ENCODE measurements at places on chromosomes 16 and 17.

GRCh38 chr17:37019117-37019740, 70.5 kb downstream of the AATF start:
- no peak for DNase-seq

- no peak for DNase-seq
These were observed 204.3 kb downstream of the SPECC1 start for GRCh38 chr17:20213449-20213848.

GRCh38 chr16:75216127-75216526, 2.7 kb upstream of the CTRB1 start:
- no peak for DNase-seq

- DNase-seq, result no peak
These were observed 41.6 kb downstream of the MAP2K4 start for GRCh38 chr17:12062249-12062648.

DNA sequence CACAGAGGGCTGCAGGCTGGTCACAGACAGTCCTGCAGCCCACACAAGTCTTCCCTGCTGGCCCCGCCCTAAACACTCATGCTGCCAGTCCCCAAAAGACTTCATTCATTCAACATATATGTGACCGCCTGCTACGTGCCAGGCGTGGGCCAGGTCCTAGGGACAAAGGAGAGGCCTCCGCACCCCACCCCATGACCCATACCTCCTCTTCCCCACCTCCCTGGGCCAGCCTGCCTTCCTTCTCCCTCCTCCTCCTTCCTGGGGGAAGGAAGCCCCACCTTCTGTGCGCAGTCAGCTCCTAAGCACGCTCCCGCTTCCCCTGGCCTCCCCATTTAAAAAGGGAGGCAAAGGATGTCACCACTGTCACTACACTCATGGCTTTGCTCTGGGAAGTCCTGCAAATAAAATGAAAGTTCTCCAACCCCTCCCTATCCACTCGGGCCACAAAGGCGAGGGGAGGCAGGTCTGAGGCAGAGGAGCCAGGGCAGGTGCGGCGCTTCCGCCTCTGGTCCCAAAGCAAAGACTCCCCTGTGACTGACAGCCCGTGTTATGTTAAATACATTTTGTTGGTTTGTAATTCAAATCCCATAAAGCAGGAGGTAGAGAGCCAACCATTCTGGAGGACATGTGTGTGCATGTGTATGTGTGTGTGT, 9.0 kb downstream of the DNAAF8 start:
- no peak for DNase-seq

DNA sequence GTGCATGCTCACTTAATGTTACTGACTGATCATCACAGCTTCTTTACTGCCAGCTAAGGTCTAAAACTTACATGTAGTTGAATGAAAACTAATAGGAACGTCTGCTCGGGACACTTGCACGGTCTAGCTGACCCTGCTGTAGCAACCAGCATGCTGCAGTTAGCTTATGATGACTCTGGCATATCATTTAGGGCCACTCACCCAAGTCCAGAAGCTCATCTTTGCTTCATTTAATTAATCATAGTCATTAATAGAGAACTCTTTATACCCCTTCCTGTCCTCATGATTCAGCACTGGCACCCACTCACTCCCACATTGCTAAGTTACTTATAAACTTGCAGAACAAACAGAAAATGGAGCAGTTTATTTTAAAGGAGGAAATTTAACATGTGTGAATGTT, 136.3 kb downstream of the NLK start:
- DNase-seq, result no peak

DNA sequence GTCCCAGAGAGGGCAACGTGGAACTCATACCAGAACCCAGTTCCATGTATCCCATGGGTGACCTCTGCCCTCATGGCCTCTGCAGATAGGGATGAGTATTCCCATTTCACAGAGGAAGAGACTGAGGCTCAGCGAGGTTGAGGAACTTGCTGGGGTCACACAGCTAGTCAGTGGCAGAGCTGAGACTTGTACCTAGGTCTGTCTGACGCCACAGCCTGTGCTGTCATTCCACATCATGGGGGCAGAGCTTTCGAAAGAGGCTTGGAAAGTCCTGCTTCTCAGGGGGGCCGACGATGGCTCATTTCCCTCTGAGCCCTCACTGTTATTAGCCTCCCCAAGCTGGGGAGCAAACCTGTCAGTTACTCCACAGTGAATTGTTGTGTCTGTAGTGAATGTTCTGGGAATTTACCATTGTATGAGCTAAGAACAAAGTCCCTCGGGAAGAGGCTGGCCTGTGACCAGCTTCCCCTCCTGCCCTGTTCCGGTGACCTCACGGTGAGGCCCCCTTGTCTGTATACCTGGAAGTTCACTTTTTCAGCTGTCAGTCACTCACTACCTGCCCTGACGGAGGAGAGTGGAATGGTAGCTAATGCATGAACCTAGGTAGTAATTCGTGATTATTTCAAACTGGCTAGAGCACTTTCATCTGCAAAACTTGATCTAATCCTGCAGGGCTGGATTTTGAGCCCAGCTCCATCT, 8.9 kb downstream of the METTL22 start:
- no peak for DNase-seq

DNA sequence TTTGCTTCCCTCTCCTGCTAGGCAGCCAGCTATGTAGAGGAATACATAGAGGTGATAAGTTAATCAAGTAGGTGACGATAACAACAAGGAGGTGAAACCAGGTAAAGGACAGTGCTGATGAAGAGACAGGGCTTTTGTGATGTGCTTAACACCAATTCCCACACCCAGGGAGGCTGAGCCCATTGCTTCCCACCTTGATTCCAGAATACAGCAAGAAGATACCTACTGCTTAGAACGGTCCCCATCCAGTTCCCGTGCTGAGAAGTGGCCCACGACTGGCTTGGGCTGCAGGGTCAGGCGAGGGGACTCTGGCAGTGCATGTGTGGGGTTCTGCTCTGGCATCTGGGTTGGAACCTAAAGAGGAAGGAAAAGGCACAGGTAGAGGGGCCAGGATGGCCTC, 16.1 kb upstream of the GFAP start:
- DNase-seq, result no peak

DNA sequence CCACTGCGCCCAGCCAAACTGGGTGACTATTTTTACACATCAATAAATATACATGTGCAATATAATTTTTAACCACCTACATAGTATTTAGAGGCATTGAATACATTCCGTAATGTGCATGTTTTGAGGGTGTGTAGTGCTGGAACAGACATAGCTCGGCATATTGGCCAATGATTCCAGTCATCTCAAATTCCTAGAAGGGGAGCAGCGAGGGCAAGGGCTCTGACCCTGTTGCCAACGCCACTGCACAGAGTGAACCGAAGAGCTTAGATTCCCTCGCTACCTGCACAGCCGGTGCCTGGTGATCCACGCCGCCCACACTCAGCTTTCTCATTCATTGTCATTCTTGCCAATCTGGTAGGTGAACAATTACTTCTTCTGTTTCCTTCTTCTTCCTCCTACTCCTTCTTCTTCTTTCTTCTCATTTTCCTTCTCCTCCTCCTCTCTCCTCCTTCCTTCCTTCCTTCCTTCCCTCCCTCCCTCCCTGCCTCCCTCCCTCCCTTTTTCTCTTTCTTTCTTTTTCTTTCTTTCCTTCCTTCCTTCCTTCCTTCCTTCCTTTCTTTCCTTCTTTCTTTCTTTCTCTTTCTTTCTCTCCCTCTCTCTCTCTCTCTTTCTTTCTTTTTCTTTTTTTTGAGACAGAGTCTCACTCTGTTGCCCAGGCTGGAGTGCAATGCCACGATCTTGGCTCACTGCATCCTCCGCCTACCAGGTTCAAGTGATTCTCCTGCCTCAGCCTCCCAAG, 26.3 kb upstream of the ATP2A3 start:
- no peak for DNase-seq

GRCh38 chr17:2814481-2815341, 18.5 kb downstream of the RAP1GAP2 start:
- DNase-seq, result no peak

GRCh38 chr16:7405166-7405565, 72.5 kb downstream of the RBFOX1 start:
- peak; percentile 81 for DNase-seq

GRCh38 chr17:63082952-63083351, 116.9 kb downstream of the TANC2 start:
- DNase-seq, result no peak

DNA sequence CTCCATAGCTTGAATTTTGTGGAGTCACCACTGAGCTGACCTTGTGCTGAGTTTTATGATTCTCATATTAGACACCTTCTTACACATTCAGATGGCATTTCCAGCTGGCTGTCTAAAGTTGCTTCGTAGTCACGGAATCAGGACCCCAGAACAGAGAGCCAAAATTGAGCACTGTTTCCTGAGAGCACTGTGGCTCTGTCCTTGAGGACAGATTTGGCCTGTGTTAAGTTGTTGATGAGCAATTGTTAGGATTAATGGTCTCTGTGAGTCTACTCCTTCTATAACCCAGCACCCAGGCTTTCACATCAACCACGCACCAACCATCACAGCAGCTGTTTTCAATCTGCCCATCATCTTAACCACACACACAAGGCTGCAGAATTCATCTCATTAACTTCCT, 277.5 kb upstream of the HSBP1 start:
- no peak for DNase-seq

GRCh38 chr17:40522250-40522960, 21.0 kb upstream of the TNS4 start:
- no peak for DNase-seq

- no peak for DNase-seq
These were observed 16.1 kb upstream of the NAGS start for GRCh38 chr17:43988301-43988700.

DNA sequence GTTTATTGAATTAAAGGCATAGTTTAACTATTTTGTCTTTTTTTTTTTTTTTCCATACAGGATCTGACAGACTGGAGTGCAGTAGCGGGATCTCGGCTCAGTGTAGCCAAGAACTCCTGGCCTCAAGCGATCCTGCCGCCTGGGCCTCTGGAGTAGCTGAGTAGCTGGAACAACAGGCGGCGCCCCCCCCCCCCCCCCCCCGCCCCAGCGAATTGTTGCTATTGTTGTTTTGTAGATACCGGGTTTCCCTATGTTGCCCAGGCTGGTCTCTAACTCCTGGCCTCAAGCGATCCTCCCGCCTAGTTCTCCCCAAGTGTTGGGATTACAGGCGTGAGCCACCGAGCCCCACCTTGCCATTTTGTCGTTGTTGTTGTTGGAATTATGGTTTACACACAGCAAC, 1.3 kb upstream of the CENPV start:
- DNase-seq, result no peak

DNA sequence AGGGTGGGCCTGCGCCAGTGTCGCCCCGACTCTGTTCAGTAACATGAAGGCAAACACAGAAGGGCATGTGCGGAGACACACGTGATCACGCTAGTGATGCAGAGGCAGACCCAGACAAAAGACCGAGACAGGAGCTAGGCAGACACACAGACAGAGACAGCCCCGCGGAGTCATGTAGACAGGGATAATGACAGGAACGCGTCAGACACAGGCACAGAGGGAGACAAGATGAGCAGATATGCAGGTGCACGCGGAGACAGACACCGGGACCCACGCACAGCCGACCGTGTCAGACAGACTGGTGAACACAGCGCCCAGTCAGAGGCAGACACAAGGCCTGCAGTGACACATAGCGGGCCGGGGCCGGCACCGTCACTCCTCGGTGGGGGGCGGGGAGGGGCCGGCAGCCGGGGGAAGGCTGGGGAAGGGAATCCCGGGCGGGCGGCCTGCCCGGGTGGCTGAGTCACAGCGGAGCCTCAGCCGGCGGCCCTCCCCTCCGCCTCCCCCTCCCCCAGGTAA, 7.4 kb downstream of the KDM6B start:
- peak; percentile 86 for DNase-seq

DNA sequence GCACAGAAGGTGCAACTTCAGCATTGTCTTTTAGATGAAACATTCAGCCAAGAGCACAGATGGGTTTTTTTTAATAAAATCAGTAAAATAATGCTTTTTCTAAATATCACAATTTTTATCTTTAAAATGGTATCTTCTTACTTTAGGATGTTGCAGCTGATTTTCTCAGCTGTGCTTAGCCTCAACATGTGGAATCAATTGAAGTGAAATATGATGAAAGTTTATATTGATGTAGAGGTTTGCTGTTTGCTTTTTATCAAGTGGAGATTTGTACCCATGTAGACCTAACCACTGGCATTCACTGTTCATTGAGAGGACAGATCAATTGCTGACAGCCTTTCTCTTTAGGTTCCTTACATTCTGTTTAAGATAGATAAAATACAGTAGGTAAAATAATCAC, 107.8 kb downstream of the CYB561 start:
- no peak for DNase-seq

GRCh38 chr17:31321481-31321880, at the start of gene EVI2A:
Gene EVI2A (minus strand): TSS chr17:31321622. CDS start chr17:31319013, 2,609 bp downstream.
- DNase-seq, result peak; percentile 19

DNA sequence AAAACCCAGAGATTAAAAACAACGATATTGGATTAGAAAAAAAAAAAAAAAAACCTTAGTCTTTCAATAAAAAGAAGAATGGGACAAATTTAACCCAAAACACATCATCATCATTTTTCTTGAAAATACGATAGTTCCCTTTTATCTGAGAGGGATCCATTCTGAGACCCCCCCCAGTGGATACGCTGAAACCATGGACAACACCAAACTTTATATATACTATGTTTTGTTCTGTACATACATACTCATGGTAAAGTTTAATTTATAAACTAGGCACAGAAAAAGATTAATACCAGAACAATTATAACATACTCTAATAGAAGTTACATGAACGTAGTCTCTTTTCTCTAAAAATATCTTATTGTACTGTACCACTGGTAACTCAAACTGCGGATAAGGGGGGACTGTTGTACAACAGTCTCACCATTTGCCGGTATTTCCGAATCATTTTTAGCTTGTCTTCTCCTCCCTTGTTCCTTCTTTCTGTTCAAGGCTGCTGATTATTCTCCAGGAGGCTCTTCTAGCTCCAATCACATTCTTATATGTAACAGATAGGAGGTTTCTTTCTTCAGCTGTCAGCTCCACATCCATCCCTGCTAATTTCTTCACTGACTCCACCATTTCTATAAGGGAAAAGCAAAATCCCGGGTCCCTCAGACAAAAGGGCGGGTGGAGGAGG, 37.0 kb downstream of the RNF135 start:
- DNase-seq, result no peak

- no peak for DNase-seq
These were observed 77.4 kb downstream of the SPECC1 start for GRCh38 chr17:20086416-20087076.

DNA sequence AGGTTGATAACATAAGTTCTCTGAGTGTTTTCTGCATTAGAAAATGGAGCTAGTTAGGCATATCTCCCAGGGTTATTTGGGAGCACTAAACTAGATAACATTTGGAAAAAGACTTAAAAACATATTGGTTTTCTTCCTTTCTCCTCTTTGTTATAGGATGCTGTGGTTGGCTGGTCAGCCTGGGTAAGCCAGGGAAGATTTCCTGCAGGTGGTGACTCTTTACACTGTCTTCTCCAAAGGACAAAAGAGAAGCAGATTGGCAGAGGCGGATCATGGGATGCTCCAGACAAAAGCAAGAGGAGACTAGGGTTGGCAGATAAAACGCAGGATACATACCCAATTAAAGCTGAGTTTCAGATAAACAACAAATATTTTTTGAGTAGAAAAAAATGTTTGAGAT, 6.2 kb upstream of the CRYBA1 start:
- no peak for DNase-seq

Data from muscle of arm (tissue), 14 donors.